Retinal pigment epithelial cell (primary cell): ENCODE measurements at places on chromosomes 2 and 18.

GRCh38 chr18:26453386-26453901 lies 94.9 kb downstream of the KCTD1 start:
- no peak for DNase-seq

DNA sequence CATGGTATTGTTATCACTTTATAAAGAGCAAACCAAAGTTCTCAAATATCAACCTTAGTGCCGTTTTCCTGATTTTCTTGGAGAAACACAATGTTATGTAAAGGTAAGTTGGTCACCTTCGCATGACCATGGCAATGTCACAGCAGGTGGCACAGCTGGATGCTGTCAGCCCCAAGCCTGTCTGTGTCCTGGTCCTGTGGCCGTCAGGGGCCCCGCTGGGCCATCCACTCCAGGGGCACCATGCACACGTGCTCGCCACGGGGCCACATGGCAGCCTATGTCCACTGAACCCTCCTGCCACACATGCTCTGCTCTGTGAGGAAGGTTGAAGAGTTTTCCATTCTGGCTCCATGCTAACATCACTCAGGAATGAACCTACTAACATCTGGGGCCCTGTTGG lies 85.9 kb downstream of the EIPR1 start:
- no peak for DNase-seq

- DNase-seq = no peak
These were observed 220.7 kb downstream of the SEPTIN10 start for GRCh38 chr2:109392816-109393661.

GRCh38 chr2:61335187-61335586 lies 135.7 kb downstream of the USP34 start:
- DNase-seq = no peak

GRCh38 chr2:71851094-71851750 lies 296.4 kb downstream of the CYP26B1 start:
- no peak for DNase-seq

DNA sequence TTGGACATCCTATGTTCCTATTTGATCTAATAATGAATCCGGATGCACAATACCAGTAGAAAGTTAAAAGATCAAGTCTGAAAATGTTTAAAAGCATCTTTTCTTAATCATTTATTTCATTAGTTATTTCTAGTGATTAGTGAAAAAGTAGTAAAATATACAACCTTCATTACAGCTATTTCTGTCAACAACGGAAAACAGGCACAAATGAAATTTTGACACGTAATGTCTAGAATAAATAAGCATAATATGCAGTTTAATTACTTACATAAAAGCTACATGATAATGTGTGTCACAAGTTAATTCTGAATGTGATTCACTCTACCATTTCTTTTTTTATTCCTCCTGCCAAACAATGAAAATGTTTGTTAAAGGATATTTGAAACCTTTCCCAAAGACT lies 216.1 kb downstream of the MYCN start:
- no peak for DNase-seq

- no peak for DNase-seq
These were observed 109.7 kb downstream of the ERBB4 start for GRCh38 chr2:212428681-212429478.

DNA sequence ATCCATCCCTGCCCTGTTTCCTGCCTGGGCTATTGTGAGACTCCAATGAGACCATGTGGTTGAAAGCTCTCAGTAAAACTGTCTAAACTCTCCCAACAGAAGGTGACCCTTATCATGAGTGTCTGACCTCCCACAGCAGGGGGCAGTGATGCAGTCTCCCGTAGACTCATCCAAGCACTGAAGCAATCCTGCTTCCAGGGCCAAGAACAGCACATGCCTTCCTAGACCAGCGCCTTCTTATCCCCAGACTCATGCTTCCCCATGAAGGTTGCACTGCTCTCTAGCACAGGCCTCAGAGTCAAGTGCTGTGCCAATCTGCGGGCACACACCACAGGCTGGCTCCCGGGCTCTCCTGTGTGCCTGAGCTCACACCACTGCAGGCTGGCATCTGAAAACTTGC lies 112.3 kb downstream of the TNS1 start:
- DNase-seq = no peak

DNA sequence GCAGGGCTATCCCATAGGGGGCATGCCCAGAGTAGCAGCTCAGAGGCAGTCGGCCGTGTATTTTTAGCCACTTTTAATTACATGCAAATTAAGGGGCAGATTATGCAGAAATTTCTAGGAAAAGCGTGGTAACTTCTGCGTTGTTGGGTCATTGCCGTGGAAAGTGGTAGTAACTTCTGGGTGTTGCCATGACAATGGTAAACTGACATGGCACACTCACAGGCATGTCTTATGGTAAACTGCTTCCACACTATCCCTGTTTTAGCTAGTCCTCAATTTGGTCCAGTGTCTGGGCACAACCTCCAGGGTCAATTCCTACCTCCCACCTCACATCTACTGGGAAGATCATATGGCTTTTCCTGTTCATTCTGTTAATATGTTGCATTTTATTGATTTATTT lies 428.9 kb upstream of the FANCL start:
- no peak for DNase-seq

GRCh38 chr18:30361864-30362540 lies 680.5 kb downstream of the DSC3 start:
- no peak for DNase-seq

GRCh38 chr18:44889111-44889510 lies 208.4 kb downstream of the SETBP1 start:
- DNase-seq = no peak

- no peak for DNase-seq
These were observed 243.0 kb downstream of the HDAC4 start for GRCh38 chr2:239157771-239158170.

DNA sequence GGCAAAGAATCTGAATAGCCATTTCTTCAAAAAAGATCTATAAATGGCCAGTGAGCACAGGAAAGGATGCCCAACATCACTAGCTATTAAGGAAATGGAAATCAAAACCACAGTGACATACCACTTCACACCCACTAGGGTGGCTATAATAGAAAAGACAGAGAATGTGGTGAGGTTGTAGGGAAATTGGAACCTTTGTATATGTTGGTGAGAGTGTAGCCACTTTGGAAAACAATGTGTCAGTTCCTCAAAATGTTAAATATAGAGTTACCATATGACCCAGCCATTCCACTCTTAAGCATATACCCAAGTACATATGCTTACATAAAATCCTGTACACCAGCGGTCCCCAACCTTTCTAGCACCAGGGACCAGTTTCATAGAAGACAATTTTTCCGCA lies 152.8 kb downstream of the SMAD2 start:
- no peak for DNase-seq

GRCh38 chr2:224354632-224355211 lies 47.2 kb downstream of the FAM124B start:
- no peak for DNase-seq

GRCh38 chr18:49756671-49757362 lies 56.5 kb downstream of the ACAA2 start:
- no peak for DNase-seq

- no peak for DNase-seq
These were observed 114.0 kb downstream of the RAPGEF4 start for GRCh38 chr2:172849519-172850217.

DNA sequence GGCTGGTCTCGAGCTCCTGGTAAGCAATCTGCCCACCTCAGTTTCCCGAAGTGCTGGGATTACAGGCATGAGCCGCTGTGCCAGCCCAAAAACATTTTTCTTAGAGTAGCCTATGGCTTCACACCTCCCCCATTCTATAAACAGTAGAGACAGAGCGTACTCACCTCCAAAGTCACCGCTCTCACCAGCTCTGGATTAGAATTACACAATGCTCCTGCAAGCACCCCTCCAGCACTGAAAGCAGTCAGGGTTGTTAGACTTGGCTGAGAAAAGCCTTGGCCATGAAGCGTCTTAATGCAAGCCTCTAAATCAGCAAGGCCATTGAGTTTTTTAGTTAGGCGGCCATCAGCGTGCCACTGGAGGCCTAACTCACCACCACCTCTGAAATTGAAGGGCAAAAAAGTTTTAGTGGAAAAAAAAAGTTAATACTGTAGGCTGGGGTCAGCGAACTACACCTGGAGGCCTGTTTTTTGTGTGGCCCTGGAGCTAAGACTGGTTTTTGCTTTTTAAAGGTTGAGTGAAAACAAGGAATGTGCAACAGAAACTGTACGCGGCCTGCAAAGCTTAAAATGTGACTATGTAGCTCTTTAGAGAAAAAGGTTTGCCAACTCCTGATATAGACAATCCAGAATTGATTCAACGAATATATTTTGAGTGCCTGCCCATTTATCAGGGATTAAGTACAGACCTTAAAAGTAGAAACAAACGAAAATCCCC lies 34.6 kb downstream of the PREPL start:
- DNase-seq = no peak

- DNase-seq = no peak
These were observed 207.4 kb downstream of the HDAC4 start for GRCh38 chr2:239193401-239193811.

DNA sequence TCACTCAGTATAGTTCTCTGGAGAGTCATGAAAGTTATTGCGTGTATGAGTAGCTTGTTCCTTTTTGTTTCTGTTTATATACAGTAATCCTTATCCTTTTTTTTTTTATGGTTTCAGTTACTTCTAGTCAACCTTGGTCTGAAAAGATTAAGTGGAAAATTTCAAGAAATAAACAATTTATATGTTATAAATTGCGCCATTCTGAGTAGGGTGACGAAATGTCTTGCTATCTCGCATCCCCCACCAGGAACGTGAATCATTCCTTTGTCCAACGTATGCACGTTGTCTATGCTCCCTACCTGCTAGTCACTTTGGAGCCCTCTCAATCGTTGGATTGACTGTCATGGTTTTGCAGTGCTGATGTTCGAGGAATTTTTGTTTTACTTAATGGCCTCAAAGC lies 60.4 kb downstream of the FAM117B start:
- no peak for DNase-seq

- no peak for DNase-seq
These were observed 53.2 kb downstream of the SMAD7 start for GRCh38 chr18:48897531-48897930.

DNA sequence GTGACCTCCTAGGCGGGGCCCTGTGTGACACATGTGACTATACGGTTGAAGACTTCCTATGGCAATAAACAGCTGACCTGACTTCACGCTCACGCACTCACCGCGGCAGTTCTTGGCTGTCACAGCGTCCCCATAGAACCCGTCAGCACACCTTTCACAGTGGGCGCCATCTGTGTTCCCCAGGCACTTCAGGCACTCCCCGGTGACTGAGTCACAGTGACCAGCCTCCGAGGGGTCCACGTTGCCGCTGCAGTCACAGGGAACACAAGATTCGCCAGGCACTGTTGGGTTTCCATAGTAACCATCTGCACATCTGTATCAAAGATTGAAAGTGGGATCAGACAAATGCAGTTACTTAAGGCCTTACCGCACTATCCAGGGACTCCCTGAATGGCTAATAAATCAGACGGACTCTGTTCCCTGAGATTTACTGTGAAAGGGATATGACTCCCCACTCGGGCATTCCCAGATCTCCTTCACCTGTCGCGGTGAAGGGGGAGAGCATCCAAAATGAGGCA lies 94.5 kb downstream of the LAMA1 start:
- DNase-seq = no peak

DNA sequence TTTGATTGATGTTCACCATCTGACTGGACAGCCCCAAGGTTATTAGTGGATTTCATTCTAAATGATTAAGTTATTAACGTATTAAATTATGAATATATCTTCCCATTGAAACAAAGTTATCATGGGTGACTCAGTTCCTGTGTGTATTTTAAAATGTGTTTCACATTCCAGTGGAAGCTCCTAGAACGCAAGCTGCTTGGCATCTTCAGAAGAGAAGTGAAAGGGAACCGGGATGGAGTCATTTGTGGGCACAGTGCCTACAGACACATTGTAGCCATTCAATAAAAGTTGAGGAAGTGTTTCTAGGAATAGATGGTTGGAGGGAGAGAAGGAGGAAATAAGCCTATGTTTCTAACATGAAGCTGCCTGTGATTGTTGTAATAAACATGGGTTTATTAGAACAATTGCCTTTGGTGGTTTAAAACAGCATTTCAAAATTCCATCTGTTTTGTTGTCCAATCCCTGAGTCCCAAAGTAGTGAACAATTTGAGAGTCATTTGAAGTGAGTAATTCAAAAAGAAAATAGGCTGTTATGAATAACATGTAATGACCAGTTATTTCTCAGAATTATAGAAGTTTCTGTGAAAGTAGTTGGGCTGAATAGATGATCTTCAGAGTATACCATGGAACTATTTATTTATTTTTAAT lies 143.5 kb downstream of the PKP4 start:
- no peak for DNase-seq

DNA sequence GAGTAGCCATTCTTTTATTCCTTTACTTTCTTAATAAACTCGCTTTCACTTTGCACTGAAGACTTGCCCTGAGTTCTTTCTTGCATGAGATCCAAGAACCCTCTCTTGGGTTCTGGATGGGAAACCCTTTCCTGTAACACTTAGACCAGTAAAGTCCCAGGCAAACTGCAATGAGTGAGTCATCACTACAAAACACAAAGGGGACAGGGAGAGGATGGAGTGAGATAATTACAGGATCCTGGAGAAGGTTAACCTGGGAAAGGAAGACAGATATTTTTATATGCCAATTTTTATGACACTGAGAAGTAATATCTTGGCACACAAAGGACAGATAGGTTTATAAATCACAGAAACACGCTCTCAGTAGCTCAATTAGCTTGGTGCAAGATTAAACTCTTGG lies 48.7 kb downstream of the EHD3 start:
- DNase-seq = no peak

DNA sequence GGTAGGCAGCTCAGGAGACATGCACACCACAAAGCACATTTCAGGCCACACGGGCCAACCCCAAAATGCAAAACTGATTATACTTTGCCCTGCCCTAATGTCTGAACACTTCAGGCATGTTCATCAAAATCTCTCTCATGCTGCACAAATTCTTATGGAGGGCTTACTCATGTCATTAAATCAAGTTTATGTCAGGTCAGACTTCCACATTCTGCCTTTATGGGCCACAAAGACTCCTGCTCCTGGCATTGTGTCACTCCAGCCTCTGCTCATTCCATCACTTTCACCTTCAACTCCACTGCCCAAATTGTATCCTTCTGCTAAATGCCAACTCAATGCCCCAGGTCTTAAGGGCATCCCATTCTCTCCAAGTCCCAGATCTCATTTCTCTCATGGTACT lies 9.2 kb downstream of the UXS1 start:
- DNase-seq = no peak

GRCh38 chr2:156242874-156243273 lies 89.6 kb downstream of the NR4A2 start:
- no peak for DNase-seq

DNA sequence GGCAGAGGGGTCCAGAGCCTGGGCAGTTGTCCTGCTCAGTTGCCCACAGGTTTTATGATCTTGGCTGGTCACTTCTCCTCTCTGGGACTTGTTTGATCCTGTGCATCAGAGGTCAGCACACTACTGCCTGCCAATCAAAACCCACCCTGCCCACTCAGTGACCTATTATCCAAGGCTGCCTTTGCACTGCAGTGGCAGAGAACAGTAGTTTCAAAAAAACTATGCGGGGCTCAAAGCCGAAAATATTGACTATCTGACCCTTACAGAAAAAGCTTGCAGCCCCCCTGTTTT lies 218.2 kb downstream of the CYP26B1 start:
- no peak for DNase-seq

- DNase-seq = no peak
These were observed 14.3 kb upstream of the C2orf80 start for GRCh38 chr2:208204166-208204565.

GRCh38 chr2:239149501-239149900 lies 251.3 kb downstream of the HDAC4 start:
- no peak for DNase-seq

- DNase-seq = no peak
These were observed 24.6 kb upstream of the KCMF1 start for GRCh38 chr2:84946204-84947009.

GRCh38 chr18:67973916-67974315 lies 457.4 kb upstream of the DSEL start:
- DNase-seq = no peak
